ENCODE measurements at places on chromosomes 4 and X. TPM values are rescaled to one million over a fixed set of nuclear protein-coding genes. Genes with fewer than 3 reads are reported as not detected.
A peak's percentile ranks its signal among the peaks of the same experiment; 100 is the strongest.

Gene SPANXA1
- total RNA-seq, result not detected

Gene VCX
- not detected for total RNA-seq

Gene ZXDB
- total RNA-seq, result 11.9 TPM

Gene SGMS2
- 80.2 TPM for total RNA-seq

Gene RFC1
- total RNA-seq, result 34.3 TPM

GRCh38 chr4:184248216-184248615 lies 30.5 kb upstream of the ENPP6 start:
- no peak for DNase-seq

- DNase-seq, result no peak
Observed at GRCh38 chrX:66014556-66014955, 25.3 kb downstream of the VSIG4 start.

DNA sequence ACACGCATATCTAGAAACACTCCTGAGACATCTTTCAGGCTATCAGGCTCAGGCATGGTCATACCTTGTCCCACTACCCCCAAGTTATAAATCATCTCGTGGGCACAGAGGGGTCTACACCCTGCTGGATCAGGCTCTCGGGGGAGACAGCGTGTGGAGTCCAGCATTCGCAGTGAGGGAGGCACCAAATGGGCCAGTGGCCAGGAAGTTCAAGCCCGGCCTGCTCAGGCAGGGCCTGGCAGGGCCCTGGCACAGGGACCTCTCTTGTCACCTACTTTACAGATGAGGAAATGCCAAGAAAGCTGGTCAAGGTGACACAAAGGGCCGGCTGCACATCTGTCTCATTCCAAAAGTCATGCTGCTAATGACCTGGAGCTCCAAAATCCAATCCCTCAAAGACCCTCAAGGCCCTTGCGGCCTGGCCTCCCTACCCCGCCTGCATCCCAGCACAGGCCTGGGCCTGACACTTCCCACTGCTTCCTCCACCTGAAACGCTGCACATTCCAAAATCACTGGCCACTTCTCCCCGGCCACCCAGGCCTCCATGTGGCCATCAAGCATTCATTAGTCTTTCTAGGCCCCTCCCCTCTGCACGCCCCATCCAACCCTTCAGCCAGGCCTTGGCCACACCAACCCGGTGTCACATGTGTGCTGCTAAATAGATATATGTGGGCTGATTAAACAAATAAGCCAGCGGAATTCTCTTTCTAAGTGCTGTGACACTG lies 35.6 kb downstream of the ACOX3 start:
- DNase-seq, result no peak

- no peak for DNase-seq
Observed at GRCh38 chr4:158043971-158044618, 128.7 kb downstream of the GASK1B start.

GRCh38 chr4:54717694-54718093 lies 59.9 kb downstream of the KIT start:
- no peak for DNase-seq

DNA sequence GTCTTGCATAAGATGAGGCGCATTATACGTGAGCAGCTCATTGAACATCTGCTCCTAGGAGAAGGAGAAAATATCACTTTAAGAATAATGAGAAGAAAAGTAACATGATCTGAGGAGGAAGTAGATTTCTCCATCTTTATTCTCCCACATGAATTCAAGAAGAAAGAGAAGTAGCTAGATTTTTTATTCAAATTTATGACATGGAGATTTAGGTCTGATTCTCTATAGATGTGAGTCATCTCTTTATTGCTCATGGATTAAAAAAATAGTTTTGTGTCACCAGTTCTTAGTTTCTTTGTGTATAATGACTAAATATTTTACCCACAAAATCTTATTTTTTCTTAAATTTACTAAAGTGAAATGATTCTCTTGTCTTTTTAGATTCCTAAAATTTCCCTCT lies 40.4 kb downstream of the HPGDS start:
- peak; percentile 24 for DNase-seq

DNA sequence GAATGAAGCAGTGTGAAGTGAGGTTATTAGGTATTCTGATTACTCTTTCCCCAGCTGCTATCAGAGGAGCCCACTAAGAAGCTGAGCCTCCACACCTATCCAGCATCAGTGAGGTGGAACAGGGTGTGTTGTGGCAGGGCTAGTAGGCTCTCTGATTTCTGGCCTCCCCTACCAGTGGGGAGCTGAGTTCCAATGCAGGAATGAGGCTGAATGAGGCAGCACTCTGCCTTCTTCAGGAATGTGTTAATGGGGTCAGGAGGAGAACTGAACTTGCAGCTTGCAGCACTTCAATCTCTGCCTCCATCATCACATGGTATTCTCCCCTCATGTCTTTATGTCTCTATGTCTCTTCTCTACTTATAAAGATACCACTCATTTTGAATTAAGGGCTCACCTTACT lies 26.9 kb downstream of the SOX3 start:
- DNase-seq, result no peak

GRCh38 chrX:17361620-17362019 lies 13.4 kb upstream of the NHS start:
- no peak for DNase-seq

- DNase-seq, result peak; percentile 11
Observed at GRCh38 chrX:64975491-64975890, 759 bp downstream of the ZC4H2 start.
